ENCODE measurements at places on chromosomes 4 and X. TPM values are rescaled to one million over a fixed set of nuclear protein-coding genes. Genes with fewer than 3 reads are reported as not detected.

GRCh38 chr4:13498469-13498868 is 14.3 kb upstream of the RAB28 start:
- no peak for DNase-seq

DNA sequence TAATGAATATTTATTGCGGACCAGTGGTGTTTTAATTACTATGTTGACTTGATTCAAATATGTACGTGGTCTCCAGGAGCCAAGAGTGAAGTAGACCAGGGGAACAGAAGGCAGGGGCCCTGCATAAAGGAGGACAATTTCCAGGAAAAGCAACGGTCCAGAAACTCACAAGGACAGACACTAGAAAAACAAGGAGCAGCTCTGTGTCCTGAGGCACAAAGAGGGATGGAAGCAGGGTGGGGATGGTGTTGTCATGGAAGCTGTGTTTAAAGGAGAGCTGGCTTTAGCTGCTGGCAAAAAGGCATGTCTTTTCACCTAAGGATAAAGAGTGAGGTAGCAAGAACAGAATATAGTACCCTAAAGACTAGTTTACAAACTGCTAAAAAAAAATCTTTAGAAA is 254.1 kb upstream of the TENM3 start:
- no peak for DNase-seq

- DNase-seq = no peak
Observed at GRCh38 chrX:41482154-41482850, 35.2 kb downstream of the NYX start.

STATH gene
- total RNA-seq = not detected

S100G gene
- not detected for total RNA-seq
